ENCODE measurements at places on chromosomes 2 and 18. TPM values are rescaled to one million over a fixed set of nuclear protein-coding genes. Genes with fewer than 3 reads are reported as not detected.
A peak's percentile ranks its signal among the peaks of the same experiment; 100 is the strongest.

DNA sequence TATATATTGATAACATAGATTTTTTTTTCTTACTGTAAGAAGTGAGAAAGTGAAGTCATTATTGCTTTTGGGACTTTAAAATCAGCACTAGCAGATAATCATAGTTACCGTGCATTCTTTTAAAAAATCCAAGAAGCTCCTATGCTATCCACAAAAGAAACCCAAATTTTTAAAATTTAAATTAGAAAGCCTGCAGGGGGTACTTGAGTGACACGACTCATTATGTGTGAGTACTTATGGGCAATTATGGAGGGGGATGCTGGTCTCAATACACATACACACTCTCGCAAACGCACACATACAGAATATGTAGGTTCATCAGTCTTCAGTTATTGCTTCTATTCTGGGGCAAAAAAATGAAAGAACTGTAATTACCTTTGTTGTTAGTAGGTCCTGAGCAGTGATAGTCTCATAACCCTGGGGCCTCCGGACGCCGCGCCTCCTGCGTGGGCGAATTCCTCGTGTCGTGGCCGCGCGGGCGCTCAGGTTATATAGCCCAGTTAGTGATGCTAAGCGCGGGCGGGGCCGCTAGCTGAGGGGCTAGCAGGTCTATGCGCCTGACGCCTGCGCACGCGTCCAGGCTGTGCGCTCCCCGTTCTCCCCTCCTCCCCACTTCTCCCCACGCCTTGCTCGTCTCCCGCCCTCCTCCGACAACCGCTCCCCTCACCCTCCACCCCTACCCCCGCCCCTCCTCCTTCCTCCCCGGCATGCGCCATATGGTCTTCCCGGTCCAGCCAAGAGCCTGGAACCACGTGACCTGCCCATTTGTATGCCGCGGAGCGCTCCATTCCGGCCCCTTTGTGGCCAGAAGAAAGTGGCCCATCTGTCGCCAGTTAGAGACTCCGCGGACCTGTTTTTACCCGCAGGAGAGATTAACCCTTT is at the start of gene NEUROD1:
NEUROD1 (minus strand) TSS at position 463 of the 882 bp plus-strand sequence. CDS start 1,657 bp downstream, outside the sequence.
- H3K4me3 ChIP-seq, result peak within 1 kb of the TSS; percentile 83
- peaks cover 36% of the 10 kb centered on the region for H3K27me3 ChIP-seq
- H3K27ac ChIP-seq, result peak within 1 kb of the TSS; percentile 34
- peaks cover 36% of the 10 kb centered on the region for H3K4me1 ChIP-seq

- peaks cover 4% of the 10 kb centered on the region for H3K27me3 ChIP-seq
- no peak for DNase-seq
- no peaks in the 10 kb centered on the region for H3K36me3 ChIP-seq
- no peak overlapping the region for H3K4me3 ChIP-seq
Observed at GRCh38 chr2:25385910-25386309, 44.2 kb upstream of the DNMT3A start.

GRCh38 chr2:153005071-153005730 is 286.8 kb downstream of the ARL6IP6 start:
- no peaks in the 10 kb centered on the region for H3K4me1 ChIP-seq
- no peaks in the 10 kb centered on the region for H3K27me3 ChIP-seq
- no peak overlapping the region for H3K27ac ChIP-seq
- no peak overlapping the region for H3K4me3 ChIP-seq
- no peak for DNase-seq

DNA sequence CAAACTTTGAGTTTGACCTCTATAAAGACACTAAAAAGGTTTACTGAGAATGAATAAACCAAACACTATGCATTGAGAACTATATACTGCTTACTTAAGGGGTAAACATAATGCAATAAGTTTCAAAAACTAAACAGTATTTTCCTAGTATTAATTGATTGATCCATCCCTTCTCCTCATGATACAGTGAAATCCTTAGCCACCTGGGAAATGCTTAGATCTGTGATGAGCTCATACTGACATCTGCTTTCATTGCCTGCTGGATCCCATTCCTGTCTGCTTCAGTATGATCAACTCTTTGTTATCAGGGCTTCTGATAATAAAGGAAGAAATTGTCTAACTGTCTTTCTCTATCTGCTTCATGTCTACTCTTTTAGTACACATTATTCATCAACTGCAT is 74.9 kb upstream of the UBE2E3 start:
- peaks cover 5% of the 10 kb centered on the region for H3K4me1 ChIP-seq
- DNase-seq, result no peak
- H3K36me3 ChIP-seq, result no peaks in the 10 kb centered on the region
- H3K27me3 ChIP-seq, result no peaks in the 10 kb centered on the region
- H3K4me3 ChIP-seq, result no peak overlapping the region

GRCh38 chr2:9952286-9952737 is 819 bp downstream of the GRHL1 start:
- peaks cover 11% of the 10 kb centered on the region for H3K4me1 ChIP-seq
- H3K4me3 ChIP-seq, result peak overlapping the region; percentile 83
- H3K36me3 ChIP-seq, result peaks cover 5% of the 10 kb centered on the region
- no peak overlapping the region for H3K27ac ChIP-seq
- DNase-seq, result no peak

DNA sequence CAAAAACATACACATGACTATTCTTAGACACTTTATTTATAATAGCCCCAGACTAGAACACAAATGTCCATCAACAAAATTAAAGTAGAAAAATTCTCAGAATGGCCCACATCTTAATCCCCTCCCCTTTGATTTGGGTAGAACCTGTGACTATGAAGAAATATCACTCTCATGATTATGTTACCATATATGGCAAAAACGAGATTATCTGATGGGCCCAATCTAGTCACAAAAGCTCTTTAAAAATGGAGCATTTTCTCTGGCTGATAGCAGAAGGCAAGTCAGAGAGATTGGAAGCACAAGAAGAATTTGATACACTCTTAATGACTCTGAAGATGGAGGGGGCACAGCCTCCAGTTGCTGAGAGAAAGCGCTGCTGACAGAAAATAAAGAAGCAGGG is 39.6 kb downstream of the METTL4 start:
- no peak overlapping the region for H3K27ac ChIP-seq
- H3K27me3 ChIP-seq, result no peaks in the 10 kb centered on the region
- no peak overlapping the region for H3K4me3 ChIP-seq
- H3K4me1 ChIP-seq, result no peaks in the 10 kb centered on the region
- DNase-seq, result no peak

DNA sequence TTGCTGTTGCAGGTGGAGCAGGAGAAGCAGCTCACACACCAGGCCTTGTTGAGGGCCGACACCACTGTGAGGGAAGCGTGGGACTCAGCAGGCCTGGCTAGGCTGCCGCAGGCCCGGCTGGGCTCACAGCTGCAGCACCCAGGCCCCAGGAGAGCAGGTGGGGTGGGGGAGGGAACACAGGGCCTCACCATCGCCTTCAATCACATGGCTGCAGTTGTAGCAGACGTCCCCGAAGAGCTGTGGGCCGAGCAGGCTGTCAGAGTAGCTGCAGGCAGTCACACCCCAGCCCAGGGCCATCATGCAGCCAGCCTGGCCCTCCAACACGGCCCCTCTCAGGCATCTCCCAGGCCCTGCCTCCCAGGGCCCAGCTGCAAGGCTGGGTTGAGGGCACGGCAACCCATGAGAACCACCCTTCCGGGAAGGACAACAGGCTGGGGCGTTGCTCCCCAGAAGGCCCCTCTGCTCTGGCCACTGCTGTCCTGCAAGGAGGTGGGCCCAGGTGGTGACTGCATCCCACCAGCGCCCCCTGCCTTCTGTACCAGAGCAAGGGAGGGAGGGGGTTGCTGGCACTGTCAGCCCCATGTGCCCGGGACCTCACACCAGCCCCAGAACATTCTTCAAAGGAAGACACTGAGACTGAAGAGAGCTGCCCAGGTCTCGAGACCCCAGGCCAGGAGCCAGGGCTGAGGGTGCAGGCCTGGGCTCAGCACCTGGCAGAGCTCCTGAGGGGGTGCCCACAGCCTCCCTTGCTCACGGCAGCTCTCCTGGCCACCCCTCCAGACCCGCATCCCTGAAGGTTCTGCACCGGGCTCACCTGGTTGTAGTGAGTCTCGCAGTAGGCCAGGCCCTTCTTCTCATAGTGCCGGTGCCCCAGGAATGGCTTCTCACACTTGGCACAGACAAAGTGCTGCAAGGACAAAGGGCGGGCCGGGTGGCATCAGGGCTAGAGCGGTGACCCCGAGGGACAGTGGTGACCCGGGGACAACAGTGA is 5.6 kb upstream of the GPR17 start:
- H3K4me3 ChIP-seq, result no peak overlapping the region
- H3K4me1 ChIP-seq, result peaks cover 8% of the 10 kb centered on the region
- peaks cover 6% of the 10 kb centered on the region for H3K27me3 ChIP-seq
- H3K36me3 ChIP-seq, result peaks cover 9% of the 10 kb centered on the region
- no peak overlapping the region for H3K27ac ChIP-seq

DNA sequence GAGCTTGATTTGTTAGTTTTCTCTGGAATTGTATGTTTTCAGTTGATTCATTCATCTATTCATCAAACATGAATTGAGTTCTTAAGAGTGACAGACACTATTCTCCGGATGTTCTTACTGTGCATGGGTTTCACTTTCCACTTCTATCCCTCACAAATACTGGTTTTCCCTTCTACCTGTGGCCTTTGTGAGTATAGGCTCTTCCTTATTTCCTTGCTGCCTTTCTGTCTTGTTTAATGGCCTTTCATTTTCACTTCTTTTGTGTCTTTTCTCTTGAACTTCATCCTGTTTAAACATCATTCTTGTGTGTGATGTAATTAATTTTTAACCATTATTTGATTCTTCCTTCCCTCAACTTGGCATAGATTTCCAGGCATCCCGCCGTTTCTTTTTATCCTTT is 90.7 kb downstream of the CRIM1 start:
- no peak for DNase-seq
- peaks cover 51% of the 10 kb centered on the region for H3K4me1 ChIP-seq
- peak overlapping the region; percentile 2 for H3K4me3 ChIP-seq

- H3K36me3 ChIP-seq, result peaks cover 8% of the 10 kb centered on the region
- H3K4me1 ChIP-seq, result peaks cover 37% of the 10 kb centered on the region
Observed at GRCh38 chr2:231925303-231926179, 655 bp downstream of the NPPC start.

- H3K4me1 ChIP-seq, result peaks cover 77% of the 10 kb centered on the region
- H3K4me3 ChIP-seq, result no peak overlapping the region
- no peak overlapping the region for H3K27ac ChIP-seq
- no peaks in the 10 kb centered on the region for H3K27me3 ChIP-seq
Observed at GRCh38 chr2:160379399-160379798, 114.2 kb downstream of the RBMS1 start.

GRCh38 chr2:220377482-220378155 is 750.2 kb downstream of the SLC4A3 start:
- H3K36me3 ChIP-seq, result no peaks in the 10 kb centered on the region
- no peak overlapping the region for H3K4me3 ChIP-seq
- no peaks in the 10 kb centered on the region for H3K27me3 ChIP-seq
- H3K4me1 ChIP-seq, result peaks cover 12% of the 10 kb centered on the region
- DNase-seq, result no peak
- H3K27ac ChIP-seq, result no peak overlapping the region

GRCh38 chr18:55658598-55658997 is 70.6 kb upstream of the TCF4 start:
- H3K27me3 ChIP-seq, result peaks cover 2% of the 10 kb centered on the region
- no peak overlapping the region for H3K27ac ChIP-seq
- no peak overlapping the region for H3K4me3 ChIP-seq
- H3K36me3 ChIP-seq, result no peaks in the 10 kb centered on the region
- peaks cover 2% of the 10 kb centered on the region for H3K4me1 ChIP-seq

GRCh38 chr2:150410809-150411208 is 76.7 kb downstream of the RND3 start:
- H3K4me1 ChIP-seq, result no peaks in the 10 kb centered on the region
- no peak for DNase-seq
- H3K36me3 ChIP-seq, result no peaks in the 10 kb centered on the region

GRCh38 chr2:64679673-64680425 is 26.1 kb upstream of the SERTAD2 start:
- peaks cover 3% of the 10 kb centered on the region for H3K27me3 ChIP-seq
- H3K36me3 ChIP-seq, result no peaks in the 10 kb centered on the region
- DNase-seq, result no peak
- H3K4me1 ChIP-seq, result no peaks in the 10 kb centered on the region
- H3K4me3 ChIP-seq, result no peak overlapping the region

GRCh38 chr2:225177098-225177497 is 134.8 kb upstream of the DOCK10 start:
- H3K27ac ChIP-seq, result no peak overlapping the region
- no peak for DNase-seq
- H3K36me3 ChIP-seq, result no peaks in the 10 kb centered on the region
- peaks cover 4% of the 10 kb centered on the region for H3K27me3 ChIP-seq
- no peak overlapping the region for H3K4me3 ChIP-seq

- H3K27me3 ChIP-seq, result peaks cover 7% of the 10 kb centered on the region
- no peak for DNase-seq
- H3K36me3 ChIP-seq, result peaks cover 8% of the 10 kb centered on the region
Observed at GRCh38 chr2:138504092-138504491, 2.5 kb downstream of the SPOPL start.

DNA sequence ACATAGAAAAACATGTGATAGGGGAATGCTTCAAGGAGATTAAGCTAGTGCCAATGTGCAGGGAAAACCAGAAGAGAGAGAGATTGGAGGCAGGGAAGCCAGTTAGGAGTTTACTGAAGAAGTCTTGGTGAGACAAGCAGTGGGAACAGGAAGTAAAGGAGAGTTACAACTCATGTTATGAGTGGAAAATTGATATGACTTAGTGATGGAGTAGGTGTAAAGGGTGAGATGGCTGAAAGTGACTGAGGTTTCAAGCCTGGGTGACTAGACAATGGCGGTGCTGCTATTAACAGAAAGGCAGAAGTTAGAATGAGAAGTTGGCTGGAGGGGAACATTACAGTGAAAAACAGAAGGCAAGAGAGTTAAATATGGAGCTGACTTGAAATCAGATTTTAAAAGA is 16.5 kb downstream of the DOK1 start:
- no peak overlapping the region for H3K4me3 ChIP-seq
- H3K27me3 ChIP-seq, result peaks cover 2% of the 10 kb centered on the region
- H3K4me1 ChIP-seq, result peaks cover 17% of the 10 kb centered on the region
- DNase-seq, result no peak
- H3K27ac ChIP-seq, result no peak overlapping the region
- no peaks in the 10 kb centered on the region for H3K36me3 ChIP-seq

Gene OTOS
- not detected for total RNA-seq

Gene TWIST2
- total RNA-seq, result not detected

Gene CD8A
- not detected for total RNA-seq

Gene MC5R
- total RNA-seq, result 0.56 TPM

Gene SNED1
- total RNA-seq, result 2.3 TPM

Gene ANKRD30B
- not detected for total RNA-seq

Gene MC2R
- not detected for total RNA-seq

Gene FAP
- total RNA-seq, result not detected

Gene LCT
- 0.13 TPM for total RNA-seq

Gene TUBB8B
- total RNA-seq, result 1.4 TPM

Gene RETREG2
- 90.6 TPM for total RNA-seq

Gene PIEZO2
- total RNA-seq, result 8.4 TPM

Gene RIT2
- total RNA-seq, result not detected
